ENCODE measurements at places on chromosomes 1 and 21.

GRCh38 chr1:7299329-7299799 is 471.7 kb upstream of the VAMP3 start:
- no peak for DNase-seq

- DNase-seq: no peak
Measured at GRCh38 chr21:26110715-26111114, 59.9 kb downstream of the APP start.

GRCh38 chr1:13487143-13487868 is 26.5 kb downstream of the LRRC38 start:
- DNase-seq: no peak

DNA sequence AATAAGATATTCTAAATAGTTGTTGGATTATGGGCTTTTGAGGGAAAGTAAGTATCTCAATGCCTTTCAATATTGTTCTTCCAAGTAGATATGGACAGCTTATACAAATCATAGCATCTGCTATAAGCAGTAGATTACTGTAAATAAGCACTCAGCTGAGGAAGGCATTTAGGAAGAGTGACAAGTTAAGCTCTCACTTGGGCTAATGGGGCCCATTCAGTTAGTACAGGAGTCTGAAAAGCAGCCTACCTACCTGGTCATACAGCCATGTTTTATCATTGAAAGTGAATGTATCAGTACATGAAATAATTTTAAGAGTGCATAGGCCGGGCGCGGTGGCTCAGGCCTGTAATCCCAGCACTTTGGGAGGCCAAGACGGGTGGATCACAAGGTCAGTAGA is 73.1 kb downstream of the APP start:
- DNase-seq: no peak

DNA sequence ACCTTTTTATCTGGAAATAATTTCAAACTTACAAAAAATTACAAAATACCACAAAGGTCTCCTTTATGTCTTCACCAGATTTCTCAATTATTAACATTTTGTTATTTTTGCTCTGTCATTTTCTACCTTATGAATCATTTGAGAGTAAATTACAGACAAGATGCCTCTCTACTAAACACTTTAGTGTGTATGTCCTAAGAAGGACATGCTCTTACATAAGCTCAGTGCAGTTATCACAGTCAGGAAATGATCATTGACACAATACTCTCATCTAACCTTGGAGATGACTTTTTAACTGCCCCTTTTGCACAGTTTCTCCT is 378.9 kb upstream of the RUNX1 start:
- DNase-seq: no peak

GRCh38 chr1:16134066-16134801 is 21.6 kb downstream of the EPHA2 start:
- no peak for DNase-seq

DNA sequence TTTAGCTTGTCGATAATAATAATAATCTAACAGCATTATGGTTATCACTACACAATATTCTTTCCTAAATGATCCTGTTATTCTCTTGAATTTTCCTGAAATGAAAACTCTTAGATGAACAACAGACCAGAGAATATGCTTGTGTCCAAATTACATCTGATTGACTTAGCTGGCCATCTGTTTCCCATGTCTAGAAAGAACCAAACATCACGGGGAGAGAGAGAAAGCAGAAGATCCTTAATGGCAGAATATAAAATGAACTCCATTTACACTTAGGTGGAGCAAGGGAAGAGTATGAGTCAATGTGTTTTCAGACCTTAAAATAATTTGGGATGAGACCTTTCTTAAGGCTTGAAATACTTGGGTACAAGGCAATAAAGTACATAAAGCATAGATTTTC is 162.2 kb downstream of the DSCAM start:
- no peak for DNase-seq

- DNase-seq: no peak
Measured at GRCh38 chr1:210328746-210329503, at the start of gene HHAT. HHAT (plus strand) TSS chr1:210328902; CDS start chr1:210348976, 20,074 bp downstream.

DNA sequence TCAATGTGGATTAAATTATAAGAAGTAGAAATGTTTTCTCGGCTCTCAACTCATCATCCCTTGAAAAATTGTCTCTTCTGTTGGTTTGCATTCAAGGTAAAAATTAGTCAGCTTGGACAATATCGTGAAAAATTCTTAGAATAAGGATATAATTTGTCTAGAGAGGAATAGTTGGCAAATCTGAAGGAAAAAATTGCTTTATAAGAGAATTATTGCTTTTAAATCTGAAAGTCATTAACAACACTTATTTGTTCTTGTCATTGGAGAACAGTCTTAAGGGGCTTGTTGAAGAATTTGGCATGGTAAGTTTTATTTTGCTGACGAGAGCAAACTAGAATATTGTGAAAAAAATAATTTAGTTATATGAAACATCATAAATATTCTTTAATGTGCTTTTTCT is 26.4 kb downstream of the ANGPTL1 start:
- DNase-seq: no peak

DNA sequence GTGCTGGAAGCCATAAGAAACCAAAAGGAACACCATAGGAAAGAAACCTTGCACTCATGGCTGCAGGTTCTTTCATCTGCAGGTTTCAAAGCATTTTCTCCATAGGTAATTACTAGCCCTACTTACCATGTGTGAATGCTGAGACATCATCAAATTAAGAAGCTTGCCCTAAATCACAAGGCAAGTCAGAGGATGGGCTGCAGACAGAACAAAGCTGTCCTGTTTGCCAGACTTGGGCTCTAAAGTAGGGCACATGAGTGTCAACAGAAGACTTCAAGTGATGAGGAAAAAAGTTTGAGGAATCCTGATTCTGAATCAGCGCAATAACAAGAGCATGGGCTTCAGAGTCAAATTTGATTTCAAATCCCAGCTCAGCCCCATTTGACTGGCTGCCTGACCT is 5.8 kb upstream of the EPS15 start:
- DNase-seq: no peak

- no peak for DNase-seq
Measured at GRCh38 chr1:248812736-248813425, 12.8 kb downstream of the SH3BP5L start.

- DNase-seq: no peak
Measured at GRCh38 chr1:220513834-220514233, 14.1 kb upstream of the MARK1 start.

- no peak for DNase-seq
Measured at GRCh38 chr1:95168028-95168427, 50.9 kb downstream of the TLCD4 start.

- DNase-seq: no peak
Measured at GRCh38 chr21:36064085-36064460, 3.7 kb upstream of the SETD4 start.

GRCh38 chr1:212186427-212187207 is 98.6 kb upstream of the PPP2R5A start:
- DNase-seq: no peak

DNA sequence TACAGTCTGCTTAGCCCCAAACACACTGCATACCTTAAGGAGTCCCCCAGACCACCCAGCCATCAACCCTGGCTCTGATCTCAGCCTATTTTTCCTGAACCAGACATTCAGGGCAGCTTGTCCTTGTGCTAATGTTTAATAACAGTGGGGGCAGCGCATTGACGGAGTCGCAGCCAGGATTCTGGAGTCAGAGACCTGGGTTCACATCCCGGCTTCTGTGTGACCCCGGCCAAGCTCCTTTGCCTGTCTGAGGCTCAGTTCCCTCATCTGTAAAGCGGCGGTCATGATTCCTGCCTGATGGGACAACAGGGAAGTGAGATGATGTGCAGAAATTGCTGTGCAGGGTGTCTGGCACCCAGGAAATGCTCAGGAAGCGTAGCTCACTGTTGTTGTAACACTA is 63.1 kb downstream of the MATN1 start:
- no peak for DNase-seq

- DNase-seq: no peak
Measured at GRCh38 chr1:70552662-70553566, 141.8 kb downstream of the CTH start.

DNA sequence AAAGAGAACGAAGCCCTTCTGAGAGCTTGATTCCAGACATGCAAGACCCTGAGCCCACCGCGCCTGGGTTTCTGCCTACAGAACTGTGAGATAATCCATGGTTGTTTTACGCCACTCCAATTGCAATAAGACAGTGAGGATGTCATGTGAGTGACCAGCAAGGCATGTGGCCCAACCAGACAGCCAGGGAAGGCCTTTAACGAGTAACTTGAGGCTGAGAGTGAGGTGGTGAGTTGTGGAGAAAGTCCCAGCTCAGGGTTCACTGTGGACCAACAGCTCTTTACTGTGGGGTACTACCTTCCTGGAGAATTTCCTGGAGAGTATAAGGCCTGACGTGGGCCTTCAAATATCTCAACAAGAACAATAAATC is 153.9 kb downstream of the ETS2 start:
- DNase-seq: no peak

DNA sequence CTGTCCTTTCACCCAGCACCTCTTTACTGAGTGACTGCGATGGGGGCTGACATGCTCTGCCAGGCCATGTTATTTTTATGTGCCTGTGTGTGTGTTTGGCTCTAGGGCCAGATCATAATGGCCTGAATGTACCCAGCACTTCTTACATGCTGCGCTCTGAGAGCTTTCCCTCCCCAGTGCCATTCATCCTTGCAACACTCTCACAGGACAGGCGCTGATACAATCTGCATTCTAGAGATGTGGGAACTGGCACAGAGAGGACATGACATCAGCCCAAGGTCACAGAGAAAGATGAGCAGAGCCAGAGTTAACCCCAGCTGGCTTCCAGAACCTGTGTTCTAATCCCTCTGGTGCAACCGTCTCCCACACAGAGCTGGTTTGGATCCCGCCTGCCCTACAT is 54.5 kb downstream of the ARHGEF10L start:
- no peak for DNase-seq

DNA sequence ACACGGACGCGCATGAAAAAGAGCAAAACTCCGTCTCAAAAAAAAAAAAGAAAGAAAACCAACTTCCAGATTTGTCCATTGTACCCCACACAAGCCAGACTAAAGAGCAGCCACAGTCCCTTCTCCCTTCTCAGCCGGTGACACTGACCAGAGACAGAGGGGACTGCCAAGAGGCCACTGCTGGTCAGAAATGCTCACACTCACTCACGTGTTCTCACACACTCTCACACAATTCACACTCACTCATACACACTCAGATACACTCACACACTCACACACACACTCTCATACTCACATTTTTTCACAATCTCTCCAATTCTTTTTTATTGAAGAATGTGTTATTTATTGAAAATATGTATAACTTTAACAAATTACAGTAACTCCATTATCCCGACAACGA is 90.8 kb upstream of the RAB4A start:
- DNase-seq: no peak

All from activated CD8-positive, alpha-beta memory T cell treated with anti-CD3 and anti-CD28 coated beads for 4 hours (primary cell).